Gastrocnemius medialis (tissue), 4 donors: ENCODE measurements at places on chromosomes 6 and 20. TPM values are rescaled to one million over a fixed set of nuclear protein-coding genes. Genes with fewer than 3 reads are reported as not detected.

DNA sequence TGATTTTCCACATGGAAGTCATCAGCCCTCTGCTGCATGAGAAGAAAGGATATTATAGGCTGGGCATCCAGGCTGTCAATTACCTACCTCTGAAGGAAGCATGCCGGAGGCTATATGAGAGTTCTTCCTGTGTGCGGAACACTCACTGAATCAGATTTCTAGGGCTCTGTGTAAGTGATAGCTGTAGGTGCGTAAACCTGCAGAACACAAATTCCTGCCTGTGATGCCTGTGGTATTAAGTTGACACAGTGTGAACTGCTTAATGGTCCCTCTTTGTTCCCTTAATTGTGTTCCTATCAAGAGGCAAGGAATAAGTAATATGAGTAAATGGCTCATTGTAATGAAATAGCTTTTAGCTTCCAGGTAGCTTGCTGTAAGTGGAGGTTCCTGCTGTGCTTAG lies 103.3 kb downstream of the ANKS1A start:
- no peak for DNase-seq

GRCh38 chr20:58102744-58103516 lies 125.5 kb downstream of the ANKRD60 start:
- DNase-seq = no peak

- DNase-seq = no peak
Measured at GRCh38 chr6:12459945-12460661, 169.9 kb downstream of the EDN1 start.

GRCh38 chr6:121434037-121434770 lies 1.2 kb upstream of the GJA1 start:
- DNase-seq = no peak

DNA sequence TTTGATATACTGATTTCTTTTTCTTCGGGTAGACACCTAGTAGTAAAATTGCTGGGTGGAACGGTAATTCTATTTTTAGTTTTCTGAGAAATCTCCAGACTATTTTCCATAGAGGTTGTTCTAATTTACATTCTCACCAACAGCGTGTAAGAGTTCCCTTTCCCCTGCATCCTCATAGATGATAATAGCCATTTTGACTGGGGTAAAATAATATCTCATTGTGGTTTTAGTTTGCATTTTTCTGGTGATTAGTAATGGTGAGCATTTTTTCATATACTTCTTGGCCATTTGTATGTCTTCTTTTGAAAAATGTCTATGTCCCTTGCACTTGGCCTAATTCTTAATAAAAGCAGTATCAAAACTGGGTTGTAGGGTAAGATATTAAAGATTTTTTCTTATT lies 148.9 kb upstream of the SIM1 start:
- DNase-seq = no peak

The MUC21 gene
- not detected for total RNA-seq

DNA sequence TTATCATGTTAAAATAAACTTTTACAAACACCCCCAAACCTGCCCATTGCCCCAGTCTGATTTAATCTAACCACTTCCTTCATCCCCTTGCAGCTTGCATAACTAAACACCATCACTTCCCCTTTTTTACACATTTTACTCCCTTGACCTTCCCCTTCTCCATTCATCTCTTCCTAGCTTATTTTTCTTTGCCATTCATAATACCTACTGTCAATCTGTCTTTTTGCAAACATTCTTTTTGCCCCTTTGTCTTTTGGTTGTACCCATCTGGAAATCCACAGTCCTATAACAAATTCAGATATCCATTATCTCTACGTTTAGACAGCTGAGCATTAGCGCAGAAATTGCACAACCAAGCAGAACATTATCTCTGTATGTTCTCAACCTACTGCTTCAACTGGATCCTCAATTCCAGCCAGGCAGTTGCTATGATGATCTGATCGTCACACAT lies 51.2 kb downstream of the C6orf52 start:
- no peak for DNase-seq

- no peak for DNase-seq
Measured at GRCh38 chr6:114588726-114589125, 245.9 kb upstream of the HS3ST5 start.

The DSN1 gene
- 4.7 TPM for total RNA-seq

- no peak for DNase-seq
Measured at GRCh38 chr20:62658593-62659178, 16.4 kb downstream of the SLCO4A1 start.

The SNAP91 gene
- total RNA-seq = not detected

The SLC44A4 gene
- total RNA-seq = not detected

The BPI gene
- not detected for total RNA-seq

DNA sequence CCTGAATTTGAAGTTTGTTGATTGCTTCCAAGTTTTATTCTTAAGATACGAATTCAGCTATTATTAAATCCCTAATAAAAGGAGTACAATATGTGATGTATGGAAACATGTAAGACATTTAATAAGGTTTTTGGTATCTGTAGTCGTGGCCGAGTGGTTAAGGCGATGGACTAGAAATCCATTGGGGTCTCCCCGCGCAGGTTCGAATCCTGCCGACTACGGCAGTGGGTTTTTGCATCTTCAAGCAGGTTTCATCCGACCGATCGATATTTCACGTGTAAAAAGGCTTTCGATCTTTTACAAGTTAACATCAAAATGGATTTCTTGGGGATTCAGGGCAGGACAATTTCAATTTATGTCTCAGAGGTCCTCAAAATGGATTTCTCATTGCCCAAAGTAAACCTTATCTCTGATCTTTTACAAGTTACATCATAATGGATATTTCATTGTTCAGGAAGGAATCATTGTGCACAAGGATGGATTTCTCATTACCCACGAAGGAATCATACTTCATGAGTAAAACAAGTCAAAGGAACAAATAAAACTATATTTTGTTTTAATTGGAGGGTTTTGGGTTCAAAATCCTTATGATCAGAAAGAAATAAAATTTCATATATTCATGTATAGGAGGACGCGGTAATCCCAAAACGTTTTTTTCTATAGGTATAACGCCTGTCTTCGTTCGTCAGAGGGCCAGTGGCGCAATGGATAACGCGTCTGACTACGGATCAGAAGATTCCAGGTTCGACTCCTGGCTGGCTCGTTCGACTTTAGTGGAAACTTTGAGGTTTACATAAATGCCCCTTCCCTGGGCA lies 37.3 kb upstream of the BTN3A2 start:
- no peak for DNase-seq

The FAM209A gene
- not detected for total RNA-seq

The BCAS1 gene
- total RNA-seq = not detected

The CAGE1 gene
- total RNA-seq = not detected

GRCh38 chr6:31586599-31587281 lies 663 bp downstream of the LST1 start:
- no peak for DNase-seq

DNA sequence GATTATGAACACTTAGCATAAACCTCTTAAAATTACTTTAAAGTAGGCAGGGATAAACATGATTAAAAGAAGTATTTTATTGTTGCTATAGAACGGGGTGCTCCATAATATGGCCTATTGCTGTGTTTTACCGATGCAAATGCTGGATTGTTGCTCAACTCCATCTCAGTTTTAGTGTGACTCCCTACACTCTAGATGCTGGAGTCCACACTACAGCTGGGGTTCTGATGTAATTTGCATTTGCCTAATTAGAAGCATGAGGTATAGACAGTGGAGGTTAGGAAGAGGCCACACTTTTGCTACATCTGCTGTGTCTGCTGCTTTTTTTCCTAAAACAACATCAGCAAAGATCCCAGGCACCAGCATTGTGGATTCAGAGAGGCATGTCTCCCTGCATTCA lies 6.7 kb upstream of the HMGN3 start:
- DNase-seq = no peak

GRCh38 chr20:14879020-14879697 lies 541.7 kb upstream of the FLRT3 start:
- DNase-seq = no peak

GRCh38 chr6:144485531-144485930 lies 200.4 kb downstream of the UTRN start:
- no peak for DNase-seq

DNA sequence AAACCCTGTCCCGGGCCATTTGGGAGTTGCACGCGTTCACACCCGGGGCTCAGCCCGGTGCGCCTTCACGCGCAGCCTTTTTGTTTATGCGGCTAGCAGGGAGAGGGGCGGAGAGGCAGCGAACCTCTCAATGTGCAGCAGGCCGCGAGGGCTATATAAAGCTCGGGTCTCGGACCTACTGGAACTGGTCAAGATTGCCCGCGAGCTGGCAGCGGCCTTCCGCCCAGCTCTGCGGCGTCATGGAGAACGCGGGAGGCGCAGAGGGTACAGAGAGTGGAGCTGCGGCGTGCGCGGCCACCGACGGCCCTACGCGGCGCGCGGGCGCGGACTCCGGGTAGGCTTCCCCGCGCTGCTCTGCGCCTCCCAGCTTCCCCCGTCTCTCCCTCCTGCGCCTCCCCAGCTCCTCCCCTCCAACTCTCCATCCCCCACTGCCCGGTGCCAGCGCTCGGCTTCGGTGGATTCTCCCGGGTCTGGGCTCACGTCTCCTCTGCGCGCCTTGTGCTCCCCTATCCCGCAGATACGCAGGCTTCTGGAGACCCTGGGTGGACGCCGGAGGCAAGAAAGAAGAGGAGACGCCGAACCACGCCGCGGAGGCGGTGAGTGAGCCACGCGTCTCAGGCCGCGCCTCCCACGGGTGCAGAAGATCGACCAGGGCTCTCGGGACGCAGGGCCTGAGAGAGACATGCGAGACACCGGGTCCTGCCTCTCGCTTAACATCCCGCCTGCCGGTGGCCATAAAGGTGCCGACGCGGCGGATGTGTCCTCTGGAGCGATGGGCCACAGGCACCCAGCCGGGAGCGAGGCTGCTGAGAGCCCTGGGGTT lies at the start of gene RIPPLY2:
RIPPLY2 (plus strand) TSS at position 183 of the 823 bp plus-strand sequence; CDS start at position 240, 57 bp downstream.
- DNase-seq = no peak

DNA sequence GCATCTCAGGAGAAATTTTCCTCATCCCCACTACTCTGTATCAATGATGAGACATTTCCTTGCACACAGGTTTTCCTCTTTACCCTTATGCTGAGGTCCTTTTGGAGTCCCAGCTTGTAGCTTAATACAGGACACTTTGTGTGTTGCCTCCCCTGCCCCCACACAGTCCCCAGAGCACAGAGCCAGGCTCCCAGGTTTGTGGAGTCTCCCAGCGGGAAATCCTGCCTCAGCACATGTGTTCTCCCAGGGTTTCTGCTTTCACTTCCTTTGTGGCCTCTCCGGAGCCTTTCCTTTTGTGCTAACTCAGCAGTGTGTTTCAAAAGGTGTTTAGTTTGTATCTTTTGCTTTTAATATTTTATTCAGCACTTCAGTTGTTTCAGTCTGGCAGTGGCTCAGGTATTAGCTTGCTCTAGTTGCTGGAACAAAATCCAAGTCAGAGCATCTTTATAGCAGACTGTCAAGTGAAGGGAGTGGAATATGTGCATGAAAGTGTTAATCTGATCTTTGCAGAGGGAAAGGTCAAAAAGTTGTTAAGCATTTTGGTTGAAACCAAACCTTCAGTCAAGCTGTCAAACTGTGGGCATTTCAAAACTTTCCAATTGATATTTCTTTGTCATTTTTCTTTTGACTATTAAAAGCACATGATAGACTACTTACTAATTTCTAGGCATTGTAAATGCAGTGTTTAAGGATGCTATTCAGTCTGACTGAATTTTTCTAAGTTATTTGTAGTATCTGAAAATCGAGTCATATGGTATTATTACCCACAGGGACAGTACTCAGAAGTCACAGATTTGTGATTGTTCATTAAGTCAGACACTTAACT lies 8.6 kb downstream of the SNX9 start:
- no peak for DNase-seq

The FAM110A gene
- 0.25 TPM for total RNA-seq

DNA sequence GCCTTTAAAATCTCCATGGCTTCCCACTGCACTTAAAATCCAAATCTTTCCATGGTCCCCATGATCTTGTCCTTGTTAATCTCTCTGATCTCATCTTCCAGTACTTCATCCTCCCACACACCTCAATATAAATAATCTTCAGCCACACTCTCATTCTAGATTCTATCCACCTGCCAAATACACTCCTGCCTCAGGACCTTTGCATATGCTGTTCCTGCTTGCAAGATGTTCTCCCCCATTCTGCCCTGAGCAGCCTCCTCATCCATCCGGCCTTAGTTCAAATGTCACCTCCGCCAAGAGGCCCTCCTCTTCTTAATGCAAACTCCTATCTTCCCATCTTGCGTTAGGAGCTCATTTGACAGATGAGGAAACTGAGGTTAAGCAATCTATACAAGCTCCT lies 77.4 kb downstream of the PREX1 start:
- DNase-seq = no peak

- no peak for DNase-seq
Measured at GRCh38 chr6:15708231-15708630, 45.4 kb upstream of the DTNBP1 start.

DNA sequence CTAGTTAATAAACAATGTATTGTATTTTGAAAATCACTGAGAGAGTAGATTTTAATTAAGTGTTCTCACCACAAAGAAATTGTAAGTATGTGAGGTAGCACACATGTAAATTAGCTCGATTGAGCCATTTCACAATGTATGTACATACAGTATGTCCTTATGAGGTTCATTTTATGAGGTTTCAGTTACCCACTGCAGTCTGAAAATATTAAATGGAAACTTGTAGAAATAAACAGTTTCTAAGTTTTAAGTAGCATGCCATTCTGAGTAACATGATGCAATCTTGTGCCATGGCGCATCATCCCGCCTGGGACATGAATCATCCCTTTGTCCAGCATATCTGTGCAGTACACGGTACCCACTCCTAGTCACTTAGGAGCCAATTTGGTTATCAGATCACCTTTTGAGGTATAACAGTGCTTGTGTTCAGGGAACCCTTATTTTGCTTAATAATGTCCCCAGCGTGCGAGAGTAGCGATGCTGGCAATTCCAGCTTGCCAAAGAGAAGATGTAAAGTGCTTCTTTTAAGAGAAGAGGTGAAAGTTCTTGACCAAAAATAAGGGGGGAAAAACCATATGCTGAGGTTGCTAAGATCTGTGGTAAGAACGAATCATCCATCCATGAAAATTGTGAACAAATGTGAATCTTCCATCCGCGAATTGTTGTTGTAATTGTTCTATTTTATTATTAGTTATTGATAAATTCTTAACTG lies 64.7 kb downstream of the KCNS1 start:
- DNase-seq = no peak
